ENCODE measurements at places on chromosomes 3 and 15.

GRCh38 chr15:101697488-101697887 is 26.8 kb downstream of the TARS3 start:
- no peak for DNase-seq

DNA sequence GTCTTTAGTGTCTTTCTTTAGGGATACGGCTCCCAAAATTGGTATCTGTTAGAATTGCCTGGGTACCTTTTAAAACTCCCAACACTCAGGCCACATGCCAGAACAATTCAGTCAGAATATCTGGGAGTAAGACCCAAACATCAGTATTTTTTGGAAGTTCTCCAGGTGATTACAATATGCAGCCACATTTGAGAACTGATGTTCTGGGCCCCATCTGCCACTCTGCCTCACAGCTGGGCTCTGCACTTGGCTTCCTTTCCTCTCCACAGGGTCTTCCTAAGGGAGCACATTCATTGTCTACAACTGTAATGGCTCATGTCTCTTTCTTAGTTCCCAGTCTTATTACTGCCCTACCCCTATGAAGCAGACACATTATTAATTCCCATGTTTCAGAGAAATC is 394.5 kb downstream of the MFSD1 start:
- DNase-seq = no peak

- DNase-seq = no peak
These were observed 28.6 kb downstream of the LRTM1 start for GRCh38 chr3:54899273-54899672.

GRCh38 chr3:101038880-101039279 is 45.7 kb upstream of the ABI3BP start:
- DNase-seq = no peak

- no peak for DNase-seq
These were observed 33.9 kb downstream of the HDAC11 start for GRCh38 chr3:13513913-13514517.

DNA sequence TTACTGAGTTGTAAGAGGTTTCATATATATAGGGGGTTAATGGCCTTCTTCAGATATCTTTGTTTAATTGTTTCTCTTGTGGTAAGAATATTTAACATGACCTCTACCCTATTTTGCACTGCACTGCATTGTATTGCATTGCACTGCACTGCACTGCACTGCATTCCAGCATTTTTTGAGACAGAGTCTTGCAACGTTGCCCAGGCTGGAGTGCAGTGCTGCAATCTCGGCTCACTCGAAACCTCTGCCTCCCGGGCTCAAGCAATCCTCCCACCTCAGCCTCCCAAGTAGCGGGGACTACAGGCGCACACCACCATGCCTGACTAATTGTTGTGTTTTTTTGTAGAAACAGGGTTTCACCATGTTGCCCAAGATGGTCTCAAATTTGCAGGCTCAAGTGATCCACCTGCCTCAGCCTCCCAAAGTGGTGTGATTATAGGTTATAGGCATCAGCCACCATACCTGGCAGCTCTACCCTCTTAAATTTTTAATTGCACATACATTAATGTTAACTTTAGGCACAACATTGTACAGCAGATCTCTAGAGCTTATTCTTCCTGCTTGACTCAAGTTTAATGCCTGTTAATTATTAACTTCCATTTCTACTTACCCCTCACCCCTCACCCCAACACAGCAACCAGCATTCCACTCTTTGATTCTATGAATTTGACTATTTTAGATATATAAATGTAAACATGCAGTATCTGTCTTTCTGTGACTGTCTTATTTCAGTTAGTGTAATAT is 38.4 kb downstream of the NEDD4 start:
- DNase-seq = no peak

- no peak for DNase-seq
These were observed 317.3 kb downstream of the TLE3 start for GRCh38 chr15:69780374-69780773.
